Endodermal cell (in vitro differentiated cells): ENCODE measurements at places on chromosomes 2 and 18. TPM values are rescaled to one million over a fixed set of nuclear protein-coding genes. Genes with fewer than 3 reads are reported as not detected.
A peak's percentile ranks its signal among the peaks of the same experiment; 100 is the strongest.

- DNase-seq: no peak
These were observed 196.5 kb upstream of the THUMPD2 start for GRCh38 chr2:39975476-39976020.

- no peak for DNase-seq
These were observed 40.9 kb downstream of the MTHFD2 start for GRCh38 chr2:74239346-74239745.

The MDH1B gene
- 0.99 to 2.0 TPM (median 1.5 TPM) in 3 replicates for total RNA-seq

The CROCC2 gene
- total RNA-seq: not detected in 3 replicates

The LYPD6 gene
- 1.8 to 10.2 TPM (median 8.5 TPM) in 3 replicates for total RNA-seq

The RGPD3 gene
- total RNA-seq: 0.28 to 0.49 TPM (median 0.44 TPM) in 3 replicates

- no peak for DNase-seq
These were observed 69.5 kb upstream of the ZSWIM2 start for GRCh38 chr2:186918495-186918894.

- no peak for DNase-seq
These were observed 425 bp downstream of the ASB3 start for GRCh38 chr2:53786352-53786704.

DNA sequence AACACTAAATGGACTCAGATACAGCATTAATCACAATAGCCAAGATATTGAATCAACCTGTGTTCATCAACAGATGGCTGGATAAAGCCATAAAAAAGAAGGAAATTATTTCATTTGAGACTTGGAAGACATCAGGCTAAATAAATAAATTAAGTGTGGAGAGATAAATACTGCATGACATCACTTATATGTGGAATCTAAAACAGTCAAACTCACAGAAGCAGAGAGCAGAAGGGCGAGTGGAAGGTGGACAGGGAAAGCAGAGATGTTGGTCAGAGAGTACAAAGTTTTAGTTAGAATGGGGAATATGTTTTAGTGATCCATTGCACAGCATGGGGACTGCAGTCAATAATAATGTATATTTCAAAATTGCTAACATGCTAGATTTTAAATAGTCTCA is 207.2 kb downstream of the VAPA start:
- DNase-seq: no peak

- DNase-seq: no peak
These were observed 557.5 kb downstream of the DSC3 start for GRCh38 chr18:30485078-30485477.

DNA sequence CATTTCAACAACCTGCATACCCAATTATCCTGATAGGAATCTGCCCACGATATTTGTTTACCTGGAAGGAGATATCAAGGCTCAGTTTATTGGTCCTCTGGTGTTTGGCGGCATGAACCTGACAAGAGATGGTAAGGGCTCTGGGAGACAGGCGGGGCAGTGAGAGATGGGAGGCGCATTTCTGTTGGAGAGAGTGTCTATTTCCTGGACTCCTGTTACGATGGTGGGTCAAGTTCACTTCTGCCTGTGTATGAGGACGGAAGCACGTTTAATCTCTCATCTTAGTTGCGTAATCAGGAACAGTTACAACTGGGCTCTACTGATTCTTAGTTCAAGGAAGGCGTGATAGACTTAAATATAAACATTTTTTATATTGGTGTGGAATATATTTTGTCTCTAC is 8.9 kb downstream of the PDCL3 start:
- no peak for DNase-seq

GRCh38 chr2:232537499-232537898 is 2.0 kb upstream of the CHRNG start:
- no peak for DNase-seq

The TRIM43 gene
- total RNA-seq: not detected in 2 replicates

DNA sequence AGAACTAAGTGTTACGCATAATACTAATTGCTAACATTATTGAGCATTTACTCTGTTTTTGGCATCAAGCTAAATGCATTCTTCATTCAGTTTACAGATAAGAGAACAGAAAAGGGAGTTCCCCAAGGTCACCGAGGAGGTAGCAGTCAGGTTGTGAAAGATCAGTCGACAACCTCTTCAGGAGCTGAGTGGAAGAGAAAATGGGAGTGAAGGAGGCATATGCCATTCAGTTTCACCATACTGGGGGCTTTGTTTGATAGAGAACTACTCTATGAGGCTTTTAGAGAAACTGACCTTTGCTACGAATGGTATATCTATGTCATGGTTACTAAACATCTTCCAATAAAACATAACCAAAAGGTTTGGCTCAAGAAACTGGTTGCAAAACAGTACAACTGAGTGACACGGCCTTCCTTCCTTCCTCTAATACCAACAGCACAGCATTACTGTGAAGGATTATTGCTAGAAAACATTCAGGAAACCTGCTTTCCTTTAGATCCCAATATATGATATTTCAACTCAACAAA is 112.1 kb downstream of the RBMS1 start:
- DNase-seq: no peak

- DNase-seq: peak; percentile 84
These were observed 203.3 kb downstream of the TCF4 start for GRCh38 chr18:55384551-55385275.

DNA sequence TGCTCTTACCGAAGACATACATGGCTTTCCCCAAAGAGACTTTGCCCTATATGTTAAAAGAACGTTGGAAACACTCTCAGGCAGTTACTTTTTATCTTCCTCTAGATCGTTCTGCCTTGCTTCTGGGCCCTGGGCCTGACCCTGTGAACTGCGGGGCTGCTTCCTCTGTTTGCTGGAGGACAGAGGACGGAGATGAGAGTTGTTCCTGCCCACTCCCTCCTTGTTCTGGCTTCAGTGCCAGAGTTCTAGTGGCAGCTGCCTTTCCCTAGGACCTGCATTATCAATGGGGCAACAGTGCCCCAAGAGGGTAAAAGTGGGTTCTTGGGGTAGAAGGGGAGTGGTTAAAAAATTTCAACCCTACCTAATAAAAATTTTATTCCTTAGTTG is 6.5 kb upstream of the FN1 start:
- DNase-seq: no peak

- DNase-seq: peak; percentile 34
These were observed 20.1 kb downstream of the CYP26B1 start for GRCh38 chr2:72127401-72128058.

The CHRNG gene
- total RNA-seq: not detected in 2 replicates

DNA sequence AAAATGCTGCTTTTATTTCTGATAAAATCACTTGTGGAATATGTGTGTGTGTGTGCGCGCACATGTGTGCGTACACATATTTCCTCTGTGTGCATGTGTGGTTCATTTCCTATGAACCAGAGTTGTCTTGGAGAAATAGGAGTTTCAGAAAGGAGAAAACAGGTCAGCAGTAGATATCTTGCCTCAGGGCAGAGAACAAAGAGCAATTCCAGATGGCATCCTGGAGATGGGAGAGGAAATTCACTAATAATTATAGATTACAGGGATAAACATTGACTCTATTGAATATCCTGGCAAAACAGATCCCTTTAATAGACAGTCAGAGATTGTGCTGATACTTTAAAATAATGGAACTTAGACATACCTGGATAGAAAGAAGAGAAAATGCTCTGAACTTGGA is 298.0 kb downstream of the TRIB2 start:
- no peak for DNase-seq

The EMILIN1 gene
- total RNA-seq: 2.1 and 2.5 TPM in 2 replicates

The NGEF gene
- 1.6 and 1.8 TPM in 2 replicates for total RNA-seq

GRCh38 chr2:145769011-145769716 is 1249.2 kb upstream of the ZEB2 start:
- no peak for DNase-seq

DNA sequence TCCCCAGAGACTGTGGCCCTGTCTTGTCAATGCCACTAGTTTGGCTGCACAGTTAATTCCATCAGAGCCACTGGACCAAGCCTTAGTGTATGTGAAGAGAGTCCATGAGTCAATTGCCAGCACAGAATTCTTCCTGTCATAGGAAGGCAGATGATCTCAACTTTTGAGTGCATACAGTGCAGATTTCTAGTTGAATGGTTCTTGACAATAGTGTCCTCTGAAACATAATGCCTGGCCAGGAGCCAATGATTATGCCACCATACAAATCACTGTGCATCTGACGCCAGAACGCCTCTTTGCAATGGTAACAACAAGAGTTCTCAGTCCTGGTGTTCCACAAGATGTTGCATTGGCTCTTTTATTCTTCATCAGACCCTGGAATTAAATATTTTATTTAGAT is 7.1 kb downstream of the NEUROD1 start:
- DNase-seq: no peak

- peak; percentile 93 for DNase-seq
These were observed 52.2 kb downstream of the C1QL2 start for GRCh38 chr2:119106301-119106897.

The SOWAHC gene
- 13.4 to 14.9 TPM (median 14.0 TPM) in 3 replicates for total RNA-seq

DNA sequence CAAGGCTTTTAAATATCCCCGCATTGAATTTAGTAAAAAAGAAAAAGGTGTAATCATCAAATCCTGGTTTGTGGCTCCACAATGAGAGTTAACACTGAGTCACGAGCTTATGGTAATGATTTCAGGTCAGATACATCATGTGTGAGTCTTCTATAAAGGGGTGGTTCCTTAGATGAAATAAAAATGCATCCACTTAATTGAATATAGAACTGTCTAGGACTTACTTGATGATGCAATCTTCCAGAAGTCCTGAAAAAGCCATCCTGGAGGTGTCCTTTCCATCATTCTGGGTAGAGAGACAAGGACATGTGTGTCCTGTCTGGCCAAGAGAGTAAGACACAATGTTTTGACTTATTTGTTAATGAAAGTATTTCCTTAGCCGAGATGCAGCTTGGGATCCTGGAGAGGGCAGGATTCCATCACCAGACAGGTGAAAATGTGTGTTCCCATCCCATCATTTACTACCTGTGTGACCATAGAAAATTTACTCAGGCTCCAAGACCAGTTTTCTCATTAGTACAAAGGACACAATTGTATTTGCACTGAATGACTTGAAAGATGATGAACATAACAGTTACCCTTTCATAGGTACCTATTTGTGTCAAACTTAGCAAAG is 1539.8 kb upstream of the PIK3C3 start:
- no peak for DNase-seq

- DNase-seq: peak; percentile 74
These were observed 85.2 kb downstream of the RBMS1 start for GRCh38 chr2:160408173-160408958.

GRCh38 chr2:74072565-74072964 is 75.1 kb downstream of the BOLA3 start:
- no peak for DNase-seq

DNA sequence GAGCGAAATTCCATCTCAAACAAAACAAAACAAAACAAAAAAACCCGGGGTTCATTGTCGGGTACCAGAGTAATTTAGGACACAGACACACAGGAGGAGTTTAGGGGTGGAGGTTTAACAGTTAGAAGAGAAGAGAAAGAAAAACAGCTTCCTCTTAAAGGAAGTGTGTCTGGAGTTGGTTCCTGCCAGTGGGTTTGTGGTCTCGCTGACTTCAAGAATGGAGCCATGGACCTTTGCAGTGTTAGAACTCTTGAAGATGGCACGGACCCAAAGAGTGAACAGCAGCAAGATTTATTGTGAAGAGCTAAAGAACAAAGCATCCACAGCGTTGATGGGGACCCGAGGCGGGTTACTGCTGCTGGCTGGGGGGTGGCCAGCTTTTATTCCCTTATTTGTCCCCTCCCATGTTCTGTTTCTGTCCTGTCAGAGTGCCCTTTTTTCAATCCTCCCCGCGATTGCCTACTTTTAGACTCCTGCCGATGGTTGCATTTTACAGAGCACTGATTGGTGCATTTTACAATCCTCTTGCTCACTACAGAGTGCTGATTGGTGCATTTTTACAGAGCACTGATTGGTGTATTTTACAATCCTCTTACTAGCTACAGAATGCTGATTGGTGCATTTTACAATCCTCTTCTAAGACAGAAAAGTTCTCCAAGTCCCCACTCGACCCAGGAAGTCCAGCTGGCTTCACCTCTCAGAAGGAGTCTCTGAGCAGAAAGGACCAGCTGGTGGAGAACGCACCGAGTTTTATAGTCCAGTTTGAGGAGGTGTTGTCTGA is 28.7 kb upstream of the ATP8B1 start:
- DNase-seq: no peak

- peak; percentile 86 for DNase-seq
These were observed 3.1 kb upstream of the ZEB2 start for GRCh38 chr2:144522897-144523595.

DNA sequence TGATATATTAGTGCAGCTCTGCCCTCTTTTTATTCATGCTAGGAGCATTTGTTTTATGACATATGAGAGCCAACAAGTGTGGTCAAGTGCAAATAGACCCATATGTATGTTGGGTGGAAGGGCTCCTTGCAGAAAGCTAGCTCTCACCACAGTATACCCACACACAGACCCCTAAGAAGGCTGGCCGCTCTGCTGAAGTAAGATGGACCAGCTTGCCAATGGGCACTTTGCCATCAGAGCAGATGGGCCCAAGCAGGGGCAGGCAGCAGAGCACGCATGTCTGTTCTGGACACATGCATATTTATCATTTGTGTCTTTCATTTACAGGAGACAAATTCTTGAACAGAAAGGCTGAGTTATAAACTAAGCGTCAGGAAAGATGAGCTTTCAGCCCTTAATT is 187.5 kb upstream of the DTNA start:
- no peak for DNase-seq

The CCDC102B gene
- 2.7 and 4.9 TPM in 2 replicates for total RNA-seq

DNA sequence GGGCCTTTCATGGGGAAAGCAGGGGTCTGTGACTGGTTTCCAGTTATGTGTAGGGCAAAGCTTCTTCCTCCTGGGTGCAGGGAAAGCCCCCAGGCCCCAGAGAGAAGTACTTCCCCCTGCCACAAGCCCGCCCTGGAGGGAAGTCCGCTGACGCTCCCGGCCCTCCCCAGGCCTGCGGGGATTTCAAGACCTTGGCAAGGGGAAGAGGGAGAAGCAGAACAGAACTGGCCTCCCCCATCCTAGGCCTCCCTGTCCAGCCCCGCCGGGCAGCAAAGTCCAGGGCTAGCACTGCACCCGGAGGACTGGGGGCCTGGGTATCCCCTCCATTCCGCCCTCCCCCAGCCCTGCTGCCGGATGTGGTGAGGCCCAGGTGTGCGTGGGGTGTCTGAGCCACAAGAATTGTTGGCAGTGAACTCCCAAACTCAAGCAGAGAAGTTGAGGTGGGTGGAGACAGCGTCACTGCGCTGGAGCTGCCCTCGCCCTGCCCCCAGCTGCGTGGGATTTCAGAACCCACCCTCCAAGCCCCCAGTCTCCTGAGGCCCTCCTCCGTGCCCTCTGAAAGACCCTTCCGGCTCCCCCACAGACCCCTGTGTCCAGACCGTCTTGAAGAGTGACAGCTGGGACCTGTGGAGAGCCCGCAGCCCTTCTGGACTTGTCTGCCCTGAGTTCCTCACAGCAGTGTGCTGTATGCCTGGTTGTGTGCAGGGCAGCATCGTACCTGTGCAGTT is 1.1 kb upstream of the DUSP2 start:
- peak; percentile 44 for DNase-seq

DNA sequence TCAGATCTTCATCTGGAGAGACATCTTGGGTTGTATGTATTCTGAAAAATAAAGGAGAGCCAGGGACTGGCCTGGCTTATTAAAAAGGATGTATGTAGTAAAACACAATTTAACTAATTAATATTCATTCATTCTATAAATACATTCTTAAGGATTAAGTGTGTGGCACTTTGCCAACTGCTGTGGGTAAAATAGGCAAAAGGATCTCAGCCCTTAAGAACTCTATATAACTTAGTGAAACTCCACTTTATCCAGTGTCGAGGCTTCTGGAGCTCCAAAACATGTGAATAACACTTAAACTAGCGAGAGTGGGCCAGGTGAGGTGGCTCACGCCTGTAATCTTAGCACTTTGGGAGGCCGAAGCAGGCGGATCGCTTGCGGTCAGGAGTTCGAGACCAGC is 7.7 kb upstream of the STK39 start:
- no peak for DNase-seq
